ENCODE measurements at places on chromosomes 11 and 22.

- DNase-seq, result no peak
These were observed 51.4 kb downstream of the PKNOX2 start for GRCh38 chr11:125215976-125216375.

DNA sequence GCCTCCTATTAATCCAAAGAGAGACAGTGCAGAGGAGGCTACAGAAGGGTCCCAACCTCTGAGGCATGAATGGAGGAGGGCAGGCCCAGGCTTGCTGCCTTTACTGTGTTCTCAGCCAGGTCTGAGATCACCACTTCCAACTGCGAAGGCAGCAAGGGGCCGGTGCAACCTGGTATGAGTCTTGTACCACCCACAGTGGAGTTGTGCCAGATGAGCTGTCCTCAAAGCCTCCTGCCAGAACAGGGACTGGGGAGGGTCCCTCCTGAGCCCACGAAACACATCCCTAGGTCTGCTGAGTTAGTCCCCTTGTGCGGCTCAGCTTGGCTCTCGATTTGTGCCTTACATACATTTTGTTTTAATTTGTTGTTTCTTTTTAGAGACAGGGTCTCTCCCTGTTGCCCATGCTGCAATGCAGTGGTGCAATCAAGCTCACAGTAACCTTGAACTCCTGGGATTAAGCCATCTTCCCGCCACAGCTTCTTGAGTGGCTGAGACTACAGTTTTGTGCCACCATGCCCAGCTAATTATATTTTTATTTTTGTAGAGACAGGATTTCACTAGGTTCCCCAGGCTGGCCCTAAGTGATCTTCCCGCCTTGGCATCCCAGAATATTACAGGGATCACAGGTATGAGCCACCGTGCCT is 9.3 kb downstream of the MIF start:
- no peak for DNase-seq

GRCh38 chr11:118533769-118534729 is 3.1 kb downstream of the TMEM25 start:
- DNase-seq, result no peak

GRCh38 chr11:103170865-103171264 is 61.6 kb downstream of the DYNC2H1 start:
- DNase-seq, result no peak

- DNase-seq, result no peak
These were observed 29.2 kb downstream of the KCNQ1OT1 start for GRCh38 chr11:2670541-2671100.

GRCh38 chr11:24407733-24408132 is 89.1 kb upstream of the LUZP2 start:
- no peak for DNase-seq

DNA sequence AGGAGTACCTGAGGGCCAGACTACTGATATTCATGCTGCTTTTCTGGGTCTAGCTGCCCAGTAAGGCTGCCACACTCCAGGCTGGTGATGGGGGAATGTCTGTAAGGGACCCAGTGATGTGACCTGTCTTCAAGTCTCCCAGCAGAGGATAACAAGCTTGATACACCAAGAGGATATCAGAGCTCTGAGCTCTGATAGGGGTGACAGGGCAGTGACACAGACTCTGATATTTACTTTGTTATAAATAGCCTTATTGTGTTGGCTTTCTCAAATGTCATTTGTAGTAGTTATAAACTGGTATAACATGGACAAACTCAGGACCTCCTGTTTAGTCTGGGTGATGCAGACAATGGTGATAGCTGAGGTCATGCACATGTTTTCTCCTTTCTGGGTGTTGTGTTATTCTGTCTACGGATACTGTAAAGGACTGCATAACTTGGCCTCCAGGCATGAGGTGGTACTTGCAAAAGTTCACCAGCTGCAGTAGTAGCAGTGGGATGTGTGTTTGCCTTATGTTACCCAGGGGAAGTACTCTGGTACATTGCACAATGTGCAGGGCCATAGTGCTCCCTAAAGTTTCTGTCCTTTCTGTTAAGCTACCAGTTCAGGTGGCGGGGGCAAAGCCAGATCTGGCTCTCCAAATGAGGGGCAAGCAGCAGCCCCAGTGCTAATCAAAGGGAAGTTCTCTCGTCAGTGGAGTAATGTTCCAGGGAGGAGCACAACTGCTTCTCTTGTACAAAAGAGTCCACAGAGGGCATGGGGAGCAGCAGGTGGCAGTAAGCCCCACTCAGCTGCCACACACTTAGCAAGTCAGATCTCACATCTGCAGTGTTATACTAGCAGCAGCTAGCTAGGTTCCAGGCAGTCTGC is 812.2 kb downstream of the JRKL start:
- DNase-seq, result no peak

- DNase-seq, result no peak
These were observed 336.8 kb downstream of the CADM1 start for GRCh38 chr11:115167456-115167855.

DNA sequence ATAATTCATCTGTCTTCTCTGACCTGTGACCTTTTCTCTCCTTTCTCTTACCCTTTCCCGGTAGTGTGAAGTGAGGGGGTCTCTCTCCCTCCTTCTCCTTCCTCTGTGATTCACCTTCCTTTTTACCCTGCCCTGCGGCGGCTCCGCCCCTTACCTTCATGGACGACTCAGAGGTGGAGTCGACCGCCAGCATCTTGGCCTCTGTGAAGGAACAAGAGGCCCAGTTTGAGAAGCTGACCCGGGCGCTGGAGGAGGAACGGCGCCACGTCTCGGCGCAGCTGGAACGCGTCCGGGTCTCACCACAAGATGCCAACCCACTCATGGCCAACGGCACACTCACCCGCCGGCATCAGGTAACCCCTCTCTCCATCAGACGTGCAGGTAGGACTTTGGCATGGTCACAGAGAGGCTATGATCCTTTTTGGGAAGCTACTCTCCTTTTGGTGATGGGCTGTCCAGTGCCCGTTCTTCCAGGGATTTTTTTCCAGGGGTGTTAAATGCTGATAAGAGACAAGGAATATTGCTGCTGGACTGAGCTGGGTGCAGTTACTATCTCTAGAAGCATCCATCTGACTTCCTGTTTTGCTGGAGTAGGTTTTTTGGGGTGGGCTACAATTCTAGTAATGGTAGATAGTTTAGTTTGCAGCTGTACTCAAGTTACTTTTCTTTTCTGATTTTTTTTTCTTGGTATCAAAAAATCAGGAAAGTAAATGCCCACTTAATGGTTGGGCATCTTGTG is 29.9 kb downstream of the CTNND1 start:
- peak; percentile 16 for DNase-seq

- DNase-seq, result no peak
These were observed 35.4 kb upstream of the LINC01488 start for GRCh38 chr11:69446108-69446507.

GRCh38 chr11:103370076-103370475 is 260.9 kb downstream of the DYNC2H1 start:
- DNase-seq, result no peak

DNA sequence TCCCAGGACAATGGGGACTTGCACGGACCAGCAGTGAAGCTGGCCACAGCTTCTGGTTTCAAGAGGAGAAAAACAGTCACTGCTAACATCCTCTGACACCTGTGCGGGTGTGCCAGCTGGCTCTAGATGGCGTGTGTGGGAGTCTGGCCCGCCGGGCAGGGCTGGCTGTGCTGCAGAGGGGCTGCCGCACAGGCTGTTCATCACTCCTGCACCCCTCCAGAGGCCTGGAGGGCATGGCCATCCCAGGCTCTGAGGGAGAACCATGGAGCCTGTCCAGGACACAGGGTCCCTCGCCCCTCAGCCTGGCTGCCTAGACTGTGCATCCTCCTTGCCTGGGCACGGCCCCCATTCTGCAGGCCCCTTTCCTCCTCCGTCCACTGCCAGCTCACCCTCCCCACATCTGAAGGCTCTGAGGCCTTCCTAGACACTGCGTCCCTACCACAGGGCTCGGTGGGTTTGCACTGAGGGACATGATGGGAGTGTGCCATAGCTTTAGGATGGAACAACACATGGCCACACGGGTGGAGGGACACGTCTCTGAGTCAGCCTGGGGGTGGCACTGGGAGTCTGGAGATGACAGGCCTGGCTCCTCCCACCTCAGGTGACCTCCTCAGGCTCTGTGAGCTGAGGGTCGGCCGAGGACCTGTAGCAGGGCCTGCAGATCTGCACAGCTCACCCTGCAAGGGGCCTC is 42.1 kb upstream of the GNB1L start:
- DNase-seq, result no peak

- DNase-seq, result no peak
These were observed 15.2 kb upstream of the CARD10 start for GRCh38 chr22:37534445-37534844.

DNA sequence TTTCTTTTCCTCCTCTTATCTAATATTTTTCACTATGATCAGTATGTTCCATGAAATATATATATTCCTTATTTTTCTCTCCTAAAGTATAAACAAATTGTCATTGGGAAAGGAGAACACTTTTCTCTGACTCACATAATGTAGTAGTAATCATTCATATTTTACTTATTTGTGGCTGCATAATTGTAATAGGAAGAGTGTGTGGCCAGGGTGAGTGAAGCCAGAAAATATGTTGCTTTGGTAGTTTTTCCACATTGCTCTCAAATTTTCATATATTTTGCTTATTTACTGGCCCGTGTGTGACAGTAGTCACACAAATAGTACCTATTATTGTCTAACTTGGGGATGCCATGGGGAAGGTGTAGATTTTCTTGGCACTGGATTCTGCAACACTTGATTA is 172.1 kb downstream of the DYNC2H1 start:
- no peak for DNase-seq

DNA sequence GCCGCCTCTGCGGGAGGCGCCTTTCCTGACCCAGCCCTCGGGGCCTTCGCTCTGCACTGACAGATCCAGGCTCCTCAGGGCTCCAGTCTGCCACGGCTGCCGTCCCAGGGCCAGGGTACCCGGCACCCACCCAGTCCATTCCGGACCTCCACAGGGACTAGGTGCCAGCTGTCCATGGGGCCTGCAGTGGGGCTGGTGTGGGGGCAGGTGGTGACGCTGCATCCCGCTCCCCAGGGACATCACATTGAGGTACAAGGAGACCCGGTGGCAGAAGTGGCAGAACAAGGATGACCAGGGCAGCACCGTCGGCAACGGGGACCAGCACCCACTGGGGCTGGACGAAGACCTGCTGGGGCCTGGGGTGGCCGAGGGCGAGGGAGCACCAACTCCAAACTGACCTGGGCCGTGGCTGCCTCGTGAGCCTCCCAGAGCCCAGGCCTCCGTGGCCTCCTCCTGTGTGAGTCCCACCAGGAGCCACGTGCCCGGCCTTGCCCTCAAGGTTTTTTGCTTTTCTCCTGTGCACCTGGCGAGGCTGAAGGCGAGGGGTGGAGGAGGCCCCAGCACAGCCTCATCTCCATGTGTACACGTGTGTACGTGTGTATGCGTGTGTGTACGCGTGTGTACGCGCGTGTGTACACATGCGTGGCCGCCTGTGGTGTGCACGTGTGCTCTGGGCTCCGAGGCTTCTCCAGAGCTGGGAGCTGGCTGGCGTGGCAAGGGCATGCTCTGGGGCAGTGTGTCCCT is 16.7 kb downstream of the RNH1 start:
- DNase-seq, result no peak

GRCh38 chr22:43171607-43172006 is 15.3 kb downstream of the TTLL12 start:
- DNase-seq, result no peak

DNA sequence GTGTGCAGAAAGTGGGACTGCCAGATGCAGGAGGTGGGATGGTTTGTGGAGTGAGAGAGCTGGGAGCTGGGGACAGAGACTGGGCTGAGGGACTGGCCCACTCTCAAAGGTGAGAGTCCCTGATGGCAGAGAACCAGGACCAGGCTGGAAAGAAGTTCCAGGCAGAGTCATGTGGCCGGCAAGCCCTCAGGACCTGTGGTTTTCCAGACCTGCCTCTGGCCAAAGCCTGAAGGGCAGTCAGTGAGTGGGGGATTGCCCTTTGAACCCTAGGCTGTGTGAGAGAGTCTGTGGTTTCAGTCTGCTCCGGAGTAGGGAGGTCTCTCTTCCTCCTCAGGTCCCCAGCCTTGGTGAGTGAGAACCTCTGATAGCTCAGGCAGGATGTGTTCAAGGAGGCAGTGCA is 17.0 kb downstream of the KCNC1 start:
- DNase-seq, result no peak

DNA sequence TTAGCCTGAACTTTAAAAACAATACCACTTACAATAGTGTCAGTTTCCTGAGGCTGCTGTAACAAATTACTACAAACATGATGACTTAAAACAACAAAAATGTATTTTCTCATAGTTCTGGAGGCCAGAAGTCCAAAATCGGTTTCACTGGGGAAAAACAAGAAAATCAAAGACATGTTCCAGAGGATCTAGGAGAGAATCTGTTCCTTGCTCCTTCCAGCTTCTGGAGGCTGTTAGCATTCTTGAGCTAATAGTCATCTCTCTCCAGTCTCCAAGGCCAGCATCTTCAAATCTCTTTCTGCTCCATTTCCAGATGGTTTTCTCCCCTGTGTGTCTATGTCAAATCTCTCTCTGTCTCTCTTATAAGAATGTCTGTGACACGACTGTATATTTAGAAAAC is 67.6 kb upstream of the TEAD1 start:
- no peak for DNase-seq

GRCh38 chr11:58914821-58915543 is 24.3 kb upstream of the GLYATL1 start:
- no peak for DNase-seq

DNA sequence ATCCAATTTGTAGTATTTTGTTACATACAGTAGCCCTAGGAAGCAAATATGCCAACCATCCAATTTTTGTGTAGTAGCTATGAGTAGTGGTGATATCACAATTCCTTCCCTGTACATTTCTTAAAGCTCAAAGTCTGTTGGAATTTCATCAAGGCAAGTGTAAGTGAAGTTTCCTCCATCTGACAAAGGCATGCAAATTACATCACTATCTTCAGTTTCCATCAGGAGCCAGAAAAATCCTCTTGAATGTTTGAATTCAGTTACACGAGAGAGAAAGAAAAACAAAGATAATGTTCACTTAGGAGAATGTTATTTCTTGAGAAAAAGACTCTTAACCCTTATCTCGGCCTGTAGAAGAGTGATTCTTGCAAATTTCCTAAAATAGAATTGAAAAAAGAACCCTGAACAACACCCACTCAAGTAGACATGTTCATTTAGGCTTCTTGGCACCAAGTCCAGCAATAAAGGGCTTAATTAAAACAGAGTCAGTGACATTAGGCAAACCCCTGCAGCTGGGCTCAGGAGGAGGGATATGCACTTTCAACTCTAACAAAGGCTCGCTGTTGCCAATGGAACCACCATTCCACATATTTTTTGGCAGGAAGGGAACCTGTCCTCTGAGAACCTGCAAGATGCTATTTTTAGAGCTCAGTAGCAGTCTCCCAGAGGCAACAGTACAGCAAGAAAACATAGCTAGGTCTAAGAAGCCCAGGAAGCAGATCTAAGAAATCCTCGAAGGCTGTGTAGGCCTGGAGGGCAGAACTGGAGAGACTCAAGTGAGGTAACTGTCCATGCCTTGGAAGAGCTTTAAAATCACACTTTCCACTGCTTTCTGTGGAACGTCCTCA is 144.6 kb downstream of the CCDC81 start:
- DNase-seq, result no peak

DNA sequence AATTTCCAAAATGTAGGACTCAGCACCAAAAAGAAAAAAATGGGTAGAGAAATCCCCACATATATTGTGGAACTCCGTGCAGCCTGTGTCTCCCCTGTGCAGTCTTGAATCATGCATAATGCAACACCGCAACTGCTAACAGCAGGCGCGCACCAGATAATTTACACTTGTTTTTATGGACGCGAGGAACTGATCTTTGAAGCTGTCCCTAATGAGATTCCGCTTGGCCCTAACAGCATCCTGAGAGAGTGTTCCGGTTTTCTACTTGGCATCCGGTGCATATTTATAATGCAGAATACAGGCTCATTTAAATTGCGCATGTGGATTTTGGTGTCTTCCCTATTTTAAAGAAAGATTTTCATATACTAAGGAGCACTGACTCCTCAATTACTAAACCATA is 21.1 kb downstream of the MPPED2 start:
- no peak for DNase-seq

Data from activated CD4-positive, alpha-beta T cell treated with anti-CD3 and anti-CD28 coated beads for 4 hours (primary cell).